ENCODE measurements at places on chromosomes 11 and 22.

GRCh38 chr22:33883961-33884808 lies 36.1 kb downstream of the LARGE1 start:
- H3K4me1 ChIP-seq = no peaks in the 10 kb centered on the region
- no peak overlapping the region for H3K4me3 ChIP-seq
- no peak for DNase-seq
- H3K27me3 ChIP-seq = no peaks in the 10 kb centered on the region

GRCh38 chr11:23897453-23898286 lies 599.2 kb upstream of the LUZP2 start:
- H3K4me1 ChIP-seq = no peaks in the 10 kb centered on the region
- H3K36me3 ChIP-seq = no peaks in the 10 kb centered on the region
- no peaks in the 10 kb centered on the region for H3K27me3 ChIP-seq
- no peak for DNase-seq
- H3K4me3 ChIP-seq = no peak overlapping the region

DNA sequence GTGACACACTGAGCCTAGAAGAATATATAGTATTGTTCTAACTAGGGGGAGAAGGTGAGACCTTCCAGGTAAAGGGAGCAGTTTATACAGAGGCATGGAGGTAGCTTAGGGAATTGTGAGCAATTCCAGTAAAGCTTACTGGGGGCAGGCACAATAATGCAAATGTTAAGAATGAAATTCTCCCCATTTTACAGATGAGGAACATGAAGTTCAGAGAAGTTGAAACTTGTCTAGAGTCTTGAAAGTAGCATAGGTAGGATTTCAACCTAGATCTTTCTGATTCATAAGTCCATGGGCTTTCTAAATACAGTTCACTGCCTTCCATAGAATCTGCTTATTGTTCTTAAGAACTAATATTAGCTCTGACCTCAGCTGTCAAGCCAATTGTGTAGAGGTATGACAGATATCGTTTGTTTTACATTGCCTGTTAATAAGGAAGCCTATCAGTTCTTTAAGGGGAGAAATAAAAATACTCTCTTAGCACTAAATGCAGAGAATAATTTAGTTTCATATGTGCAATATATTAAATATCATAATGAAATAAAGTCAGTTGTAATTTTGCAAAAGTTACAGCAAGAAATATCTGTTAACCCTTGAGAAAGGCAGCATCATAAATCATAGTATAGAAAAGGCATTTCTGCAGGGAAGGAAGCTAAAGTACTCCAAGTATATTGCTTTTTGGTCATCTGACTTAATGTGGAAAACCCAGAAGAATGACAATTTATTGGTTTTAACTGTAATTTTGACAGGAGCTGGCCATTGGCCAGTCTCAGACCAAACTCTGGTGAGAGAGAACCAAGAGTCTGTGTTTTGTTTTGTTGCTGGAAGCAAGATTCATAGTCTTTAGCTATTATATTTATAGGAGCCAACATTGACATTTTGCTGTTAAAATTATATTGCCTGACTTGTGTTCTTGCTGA lies 181.8 kb downstream of the UVRAG start:
- H3K4me3 ChIP-seq = no peak overlapping the region
- H3K27ac ChIP-seq = no peak overlapping the region
- H3K27me3 ChIP-seq = no peaks in the 10 kb centered on the region
- H3K36me3 ChIP-seq = no peaks in the 10 kb centered on the region
- peaks cover 9% of the 10 kb centered on the region for H3K4me1 ChIP-seq

GRCh38 chr11:289398-289711 lies 429 bp downstream of the PGGHG start:
- H3K36me3 ChIP-seq = no peaks in the 10 kb centered on the region
- H3K27ac ChIP-seq = no peak overlapping the region
- peaks cover 14% of the 10 kb centered on the region for H3K27me3 ChIP-seq
- DNase-seq = no peak

DNA sequence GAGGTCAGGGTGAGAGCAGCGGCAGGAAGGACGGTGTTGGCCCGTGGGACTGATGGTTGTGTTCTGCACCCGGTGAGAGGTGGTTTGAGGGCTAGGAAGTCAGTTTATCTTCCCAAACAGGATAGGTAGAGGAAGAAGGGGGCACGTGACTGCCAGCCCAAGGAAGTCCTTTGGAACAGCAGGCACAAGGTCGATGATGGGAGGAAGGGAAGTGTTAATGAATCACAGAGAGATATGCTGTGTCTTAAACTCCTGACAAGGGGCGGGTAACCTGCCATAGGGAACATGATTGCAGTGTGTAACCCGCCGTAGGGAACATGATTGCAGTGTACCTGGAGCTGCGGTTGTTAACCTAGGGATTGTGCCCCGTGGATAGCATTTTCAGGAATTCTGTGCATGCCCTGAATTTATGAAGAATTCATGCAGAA lies 49.0 kb downstream of the PRR5L start:
- H3K4me3 ChIP-seq = no peak overlapping the region
- H3K36me3 ChIP-seq = no peaks in the 10 kb centered on the region
- DNase-seq = no peak
- no peak overlapping the region for H3K27ac ChIP-seq
- no peaks in the 10 kb centered on the region for H3K27me3 ChIP-seq

DNA sequence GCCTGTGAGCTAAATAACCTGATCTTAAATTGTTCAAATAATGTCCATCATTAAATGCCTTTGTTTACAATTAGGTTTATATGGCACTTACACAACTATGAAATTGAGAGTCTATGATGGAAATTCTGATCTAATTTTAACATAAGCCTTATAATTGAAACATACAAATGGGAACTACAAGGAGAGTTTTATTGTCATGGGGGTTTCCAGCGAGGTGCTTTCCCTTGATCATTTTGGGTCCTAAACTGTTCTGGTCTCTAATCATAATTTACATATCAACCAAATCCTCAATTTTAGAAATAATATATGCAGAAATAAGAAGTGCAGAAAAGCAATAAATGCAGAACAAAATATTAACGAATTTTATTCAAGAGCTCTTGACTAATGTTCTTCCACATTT lies 44.9 kb downstream of the RRAS2 start:
- no peaks in the 10 kb centered on the region for H3K27me3 ChIP-seq
- no peak overlapping the region for H3K4me3 ChIP-seq
- H3K27ac ChIP-seq = no peak overlapping the region
- no peak for DNase-seq
- H3K4me1 ChIP-seq = peaks cover 12% of the 10 kb centered on the region

GRCh38 chr11:2194877-2195755 lies 23.5 kb upstream of the TH start:
- H3K27me3 ChIP-seq = peaks cover 83% of the 10 kb centered on the region
- no peaks in the 10 kb centered on the region for H3K36me3 ChIP-seq
- H3K4me3 ChIP-seq = no peak overlapping the region
- no peaks in the 10 kb centered on the region for H3K4me1 ChIP-seq
- no peak overlapping the region for H3K27ac ChIP-seq

- H3K4me1 ChIP-seq = no peaks in the 10 kb centered on the region
- H3K4me3 ChIP-seq = no peak overlapping the region
- H3K27ac ChIP-seq = no peak overlapping the region
- no peaks in the 10 kb centered on the region for H3K27me3 ChIP-seq
Measured at GRCh38 chr22:38860283-38861169, 11.5 kb downstream of the CBX6 start.

DNA sequence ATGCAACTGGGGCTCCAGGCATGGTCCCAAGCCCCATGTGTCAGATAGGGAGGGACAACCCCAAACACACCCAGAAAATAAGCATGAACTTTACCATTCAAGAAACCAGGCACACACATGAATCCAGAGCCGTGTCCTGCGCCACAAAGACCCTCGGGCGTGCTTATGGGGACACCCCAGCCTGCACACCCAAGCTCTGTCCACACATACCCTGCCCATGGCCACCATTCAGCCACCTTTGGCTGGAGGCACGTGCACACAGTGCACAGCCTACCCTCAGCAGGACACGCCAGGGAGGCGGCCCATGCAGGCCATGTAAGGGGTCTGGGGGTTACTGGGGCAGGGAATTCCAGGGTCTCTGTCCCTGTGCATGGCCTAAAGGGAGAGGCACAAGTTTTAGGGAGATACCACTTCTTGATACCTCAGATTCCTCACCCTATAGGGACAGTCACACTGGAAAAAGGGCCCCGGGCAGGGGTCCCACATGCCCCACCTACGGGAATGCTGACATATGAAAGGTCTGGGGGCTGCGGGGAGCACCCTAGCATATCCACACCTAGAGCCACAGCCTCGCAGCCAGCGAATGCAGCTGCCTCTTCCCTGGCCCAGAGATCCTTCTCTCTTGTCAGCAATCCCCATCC lies 20.6 kb downstream of the PACSIN2 start:
- no peak overlapping the region for H3K27ac ChIP-seq
- no peak overlapping the region for H3K4me3 ChIP-seq
- H3K4me1 ChIP-seq = no peaks in the 10 kb centered on the region
- H3K36me3 ChIP-seq = no peaks in the 10 kb centered on the region
- H3K27me3 ChIP-seq = no peaks in the 10 kb centered on the region

GRCh38 chr22:37080438-37080837 lies 28.9 kb downstream of the KCTD17 start:
- no peak overlapping the region for H3K27ac ChIP-seq
- no peak for DNase-seq
- H3K4me1 ChIP-seq = no peaks in the 10 kb centered on the region
- peaks cover 92% of the 10 kb centered on the region for H3K27me3 ChIP-seq

DNA sequence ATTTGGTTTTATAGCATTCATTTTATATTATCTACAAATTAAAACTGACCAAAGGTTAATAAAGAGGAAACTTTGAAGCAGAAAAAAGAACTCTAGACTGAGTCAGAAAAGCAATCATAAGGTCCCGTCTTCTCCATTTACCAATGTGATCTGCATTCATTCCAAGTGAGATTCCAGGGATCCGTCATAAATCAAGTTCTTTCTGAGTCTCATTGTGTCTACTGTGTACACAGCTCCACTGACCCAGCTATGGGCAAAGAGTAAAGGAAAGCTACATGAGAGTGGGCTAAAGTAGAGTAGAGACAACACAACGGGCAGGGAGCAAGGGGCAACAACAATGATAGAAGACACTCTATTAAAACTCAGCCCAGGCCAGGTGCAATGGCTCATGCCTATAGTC lies 15.3 kb downstream of the FAM168A start:
- no peak overlapping the region for H3K4me3 ChIP-seq
- H3K36me3 ChIP-seq = no peaks in the 10 kb centered on the region
- H3K4me1 ChIP-seq = no peaks in the 10 kb centered on the region

GRCh38 chr11:92267968-92268367 lies 43.4 kb downstream of the FAT3 start:
- no peaks in the 10 kb centered on the region for H3K36me3 ChIP-seq
- H3K27me3 ChIP-seq = no peaks in the 10 kb centered on the region
- H3K4me3 ChIP-seq = no peak overlapping the region
- no peak for DNase-seq
- H3K4me1 ChIP-seq = no peaks in the 10 kb centered on the region
- H3K27ac ChIP-seq = no peak overlapping the region

- peak; percentile 54 for DNase-seq
- H3K27me3 ChIP-seq = no peaks in the 10 kb centered on the region
- H3K36me3 ChIP-seq = no peaks in the 10 kb centered on the region
- no peak overlapping the region for H3K4me3 ChIP-seq
Measured at GRCh38 chr11:32940865-32941264, 48.3 kb downstream of the QSER1 start.

- H3K36me3 ChIP-seq = no peaks in the 10 kb centered on the region
- no peaks in the 10 kb centered on the region for H3K27me3 ChIP-seq
- DNase-seq = peak; percentile 36
Measured at GRCh38 chr11:14357881-14358728, 878 bp downstream of the RRAS2 start.

DNA sequence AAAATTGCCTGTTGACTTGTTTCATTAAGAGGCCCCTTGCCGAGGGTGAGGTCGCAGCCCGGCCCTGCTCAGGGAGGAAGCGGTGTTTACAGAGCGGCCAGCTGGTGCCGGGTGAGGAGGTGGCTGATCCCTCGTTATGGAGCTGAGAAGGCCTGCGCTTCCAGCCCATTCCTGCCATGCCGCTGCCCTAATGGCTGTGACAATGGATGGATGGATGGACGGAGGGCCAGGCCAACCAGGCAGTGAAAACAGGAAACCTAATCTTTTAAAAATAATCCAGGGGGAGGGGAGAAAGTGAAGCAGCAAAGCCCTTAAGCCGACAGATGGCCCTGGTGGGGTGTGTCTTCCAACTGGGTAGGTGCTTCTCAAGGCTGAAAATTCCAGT lies 38.5 kb downstream of the BCR start:
- H3K36me3 ChIP-seq = no peaks in the 10 kb centered on the region

GRCh38 chr11:121563900-121564822 lies 111.4 kb upstream of the SORL1-AS1 start:
- H3K4me3 ChIP-seq = no peak overlapping the region
- DNase-seq = no peak
- no peaks in the 10 kb centered on the region for H3K36me3 ChIP-seq
- no peak overlapping the region for H3K27ac ChIP-seq

GRCh38 chr22:44544816-44545433 lies 46.9 kb upstream of the RTL6 start:
- no peaks in the 10 kb centered on the region for H3K4me1 ChIP-seq
- no peaks in the 10 kb centered on the region for H3K36me3 ChIP-seq
- H3K27ac ChIP-seq = no peak overlapping the region
- DNase-seq = no peak

- no peak overlapping the region for H3K27ac ChIP-seq
- peak; percentile 29 for DNase-seq
- H3K4me3 ChIP-seq = no peak overlapping the region
- H3K4me1 ChIP-seq = no peaks in the 10 kb centered on the region
- H3K36me3 ChIP-seq = no peaks in the 10 kb centered on the region
Measured at GRCh38 chr22:32628628-32629572, 154.3 kb downstream of the FBXO7 start.

- DNase-seq = no peak
- no peak overlapping the region for H3K4me3 ChIP-seq
- H3K27me3 ChIP-seq = no peaks in the 10 kb centered on the region
- H3K4me1 ChIP-seq = peaks cover 36% of the 10 kb centered on the region
- H3K36me3 ChIP-seq = no peaks in the 10 kb centered on the region
Measured at GRCh38 chr11:7520011-7520942, 6.5 kb downstream of the PPFIBP2 start.

GRCh38 chr11:132253469-132254264 lies 883.3 kb downstream of the NTM start:
- H3K4me3 ChIP-seq = no peak overlapping the region
- no peak for DNase-seq

- H3K27me3 ChIP-seq = 0 out of 2 replicates have a peak, but pooled peaks cover 4% of the 10 kb centered on the region
- H3K36me3 ChIP-seq = no peaks in the 10 kb centered on the region
- no peak overlapping the region for H3K4me3 ChIP-seq
- H3K27ac ChIP-seq = no peak overlapping the region
Measured at GRCh38 chr22:41367039-41367679, 14.6 kb upstream of the TEF start.

DNA sequence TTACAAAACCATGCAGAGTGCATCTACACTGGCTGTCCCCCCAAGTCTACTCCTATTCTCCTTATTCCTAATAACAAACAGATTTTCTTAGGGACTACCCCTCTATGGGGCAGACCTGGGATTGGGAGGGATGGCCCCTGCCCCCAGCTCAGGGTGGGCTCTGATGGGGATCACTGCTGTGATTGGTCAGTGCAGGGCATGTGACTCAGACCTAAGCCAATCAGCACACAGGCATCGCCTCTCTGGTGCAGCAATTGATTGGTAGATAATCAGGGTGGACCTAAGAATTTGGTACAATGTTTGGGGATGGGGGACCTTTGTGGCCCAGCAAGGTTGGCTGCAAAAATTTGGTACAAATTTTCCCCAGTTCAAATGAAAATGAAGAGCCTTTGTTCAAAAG lies 57.2 kb upstream of the SHANK2 start:
- no peak for DNase-seq
- no peak overlapping the region for H3K27ac ChIP-seq
- H3K4me1 ChIP-seq = no peaks in the 10 kb centered on the region
- no peaks in the 10 kb centered on the region for H3K36me3 ChIP-seq

All from MM.1S (cell line).